Stimulated activated CD4-positive, alpha-beta T cell treated with anti-CD3 and anti-CD28 coated beads, Interleukin-12 subunit alpha, Interleukin-12 subunit beta, amount 100 ng/mL, for 24 hours (primary cell): ENCODE measurements at places on chromosomes 4 and X.

GRCh38 chrX:16882169-16882568 lies 12.0 kb upstream of the RBBP7 start:
- DNase-seq, result no peak

DNA sequence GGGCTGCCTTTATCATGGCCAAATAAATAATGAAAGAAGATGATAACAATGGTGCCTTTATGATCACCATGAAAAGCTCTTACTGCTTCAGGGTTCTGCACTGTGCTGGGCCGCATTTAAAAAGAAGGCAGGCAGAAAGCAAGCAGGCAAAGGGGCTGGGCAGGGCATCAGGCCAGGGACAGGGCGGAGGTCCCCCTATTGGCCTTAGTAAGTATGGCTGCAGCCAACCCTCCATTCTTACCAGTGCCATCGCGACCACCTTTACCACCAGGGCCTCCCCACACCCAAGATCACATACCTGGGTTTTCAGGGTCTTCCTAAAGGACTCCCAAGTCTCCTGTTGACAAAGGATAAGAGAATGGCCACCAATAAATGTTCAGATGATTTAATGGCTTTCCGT lies 38.9 kb downstream of the CNGA2 start:
- DNase-seq, result no peak

- DNase-seq, result peak; percentile 10
These were observed 109.7 kb downstream of the ELOVL6 start for GRCh38 chr4:110088670-110089069.

- no peak for DNase-seq
These were observed 16.9 kb upstream of the CEP135 start for GRCh38 chr4:55931833-55932232.

- DNase-seq, result no peak
These were observed 53.0 kb upstream of the GABRA2 start for GRCh38 chr4:46442963-46443362.

DNA sequence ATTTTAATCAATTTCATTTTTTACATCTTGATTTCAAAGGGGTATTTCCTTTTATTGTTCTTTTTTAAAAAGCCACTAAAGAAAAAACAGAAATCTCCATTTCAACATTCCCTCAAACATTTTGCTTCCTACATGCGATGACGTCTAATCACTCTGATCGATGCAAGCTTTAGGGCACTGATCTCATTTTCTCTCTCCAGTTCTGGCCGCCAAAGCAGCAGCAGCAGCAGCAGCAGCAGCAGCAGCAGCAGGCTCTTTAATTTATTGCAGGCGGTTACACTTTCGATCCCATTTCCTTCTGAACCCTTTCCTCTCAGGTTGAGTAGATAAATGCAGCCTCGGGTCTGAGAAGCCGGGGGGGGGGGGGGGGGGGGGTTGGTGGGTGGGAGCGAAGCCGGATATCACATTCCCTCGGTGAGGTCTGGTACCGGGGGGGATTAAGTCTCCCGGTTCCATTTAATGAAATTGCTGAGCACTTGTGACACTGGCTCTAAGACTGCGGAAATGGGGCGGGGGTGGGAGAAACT lies 3.4 kb upstream of the PCDH7 start:
- no peak for DNase-seq

DNA sequence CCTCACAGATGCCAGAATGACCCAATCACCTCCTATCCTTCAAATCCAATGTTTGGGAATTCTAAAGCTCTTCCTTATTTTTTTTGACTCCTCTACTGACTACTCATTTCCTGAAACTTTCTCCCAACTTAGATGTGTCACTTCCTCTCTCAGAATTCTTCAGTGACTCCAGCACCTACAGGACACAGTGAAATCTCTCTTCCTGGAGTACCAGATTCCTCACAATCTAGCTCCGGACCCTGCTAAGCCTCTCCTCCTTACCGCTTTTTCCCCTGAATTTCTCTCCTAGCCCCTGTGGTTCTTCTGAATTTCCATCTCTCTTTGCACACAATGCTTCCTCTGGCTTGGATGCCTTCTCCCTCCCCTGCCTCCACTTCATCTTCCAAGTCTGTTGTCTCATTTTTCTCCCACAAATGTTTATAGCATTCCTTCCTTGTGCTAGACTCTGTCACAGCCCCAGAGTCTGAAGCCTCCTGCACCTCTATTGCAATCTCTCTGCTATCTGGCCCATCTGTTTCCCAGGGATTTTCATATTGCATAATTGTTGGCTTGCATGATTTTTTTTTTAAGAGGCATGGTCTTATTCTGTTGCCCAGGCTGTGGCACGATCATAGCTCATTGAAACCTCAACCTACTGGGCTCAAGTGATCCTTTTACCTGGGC lies 80.1 kb downstream of the ANAPC4 start:
- DNase-seq, result no peak

DNA sequence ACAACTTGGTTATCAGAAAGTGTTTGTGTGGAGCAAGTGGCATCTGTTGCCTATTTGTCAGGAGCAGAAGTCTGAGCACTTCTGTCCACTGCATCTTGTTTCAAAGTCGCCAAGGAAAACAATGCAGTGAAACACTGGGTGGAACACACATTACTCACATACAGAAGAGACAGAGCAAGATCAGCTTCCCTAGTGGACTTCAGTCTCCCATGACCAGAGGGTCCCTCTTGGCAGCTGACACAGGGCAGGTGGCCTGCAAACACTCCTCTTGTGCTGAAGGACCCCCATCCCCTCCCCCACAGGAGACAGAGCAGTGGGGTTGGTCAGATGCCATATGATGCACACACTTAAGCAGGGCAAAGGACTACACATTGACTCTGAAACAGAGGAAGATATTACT lies 3.6 kb upstream of the BBS12 start:
- no peak for DNase-seq

DNA sequence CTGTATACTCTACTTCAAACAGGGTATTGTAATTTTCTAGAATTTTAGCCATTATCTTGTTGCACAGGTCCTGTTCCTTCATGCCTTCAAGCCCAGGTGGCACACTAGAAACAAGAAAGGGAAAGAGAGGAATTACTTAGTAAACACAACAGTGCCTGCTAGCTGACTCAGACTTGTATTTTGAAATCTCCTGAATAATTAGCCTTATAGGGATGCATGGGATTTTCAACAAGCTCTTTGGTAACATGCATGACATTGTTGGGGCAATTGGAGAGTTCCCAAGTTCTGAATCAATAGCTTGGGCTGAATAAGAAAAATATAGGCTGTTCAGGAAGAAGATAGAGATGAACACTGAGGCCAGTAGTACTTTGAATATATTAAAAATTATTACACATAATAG lies 118.8 kb downstream of the FAM13A start:
- DNase-seq, result no peak

GRCh38 chr4:80090090-80090489 lies 17.1 kb upstream of the ANTXR2 start:
- DNase-seq, result no peak

GRCh38 chr4:112564706-112565270 lies 48.8 kb upstream of the NEUROG2 start:
- DNase-seq, result no peak

- DNase-seq, result no peak
These were observed 977.1 kb upstream of the PRKX start for GRCh38 chrX:4690521-4690920.

DNA sequence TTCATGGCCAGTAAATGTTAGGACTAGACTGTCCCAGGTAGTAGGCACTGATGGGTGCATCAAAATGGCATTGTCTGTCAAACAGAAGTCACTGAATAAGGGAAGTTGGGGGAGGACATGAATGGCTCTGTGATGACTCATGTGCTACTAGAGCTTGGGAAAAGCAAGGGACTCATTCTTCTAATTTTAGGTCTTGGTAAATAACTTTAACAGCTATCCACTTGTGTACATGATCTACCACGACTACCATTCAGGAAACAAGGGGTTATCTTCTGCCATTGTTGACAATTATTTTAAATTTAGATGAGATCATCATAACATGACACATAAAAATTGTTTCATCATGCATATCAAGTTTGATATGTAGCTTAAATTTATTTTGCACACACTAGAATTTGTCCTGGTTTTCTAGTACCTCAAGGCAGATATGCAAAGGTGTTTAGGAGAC lies 6.3 kb downstream of the AREG start:
- no peak for DNase-seq

DNA sequence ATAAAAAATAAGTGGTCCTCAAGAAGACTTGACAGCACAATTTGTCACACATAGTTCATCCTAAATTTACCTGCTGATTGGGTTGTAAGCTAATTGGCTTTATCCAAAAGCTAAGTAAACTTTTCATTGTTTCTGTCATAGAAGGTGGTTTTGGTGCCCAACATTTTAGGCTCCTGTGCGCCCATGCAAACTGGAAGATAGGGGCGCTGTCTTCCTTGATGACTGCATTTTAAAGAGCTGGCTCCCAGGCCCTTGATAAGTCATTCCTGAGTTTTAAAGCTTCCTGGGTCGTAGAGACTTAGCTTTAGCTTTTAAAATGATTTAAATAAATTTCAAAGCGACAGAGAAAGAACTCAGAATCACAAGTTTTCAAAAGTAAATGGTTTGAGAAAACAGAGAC lies 625.4 kb upstream of the GALNT7 start:
- no peak for DNase-seq

GRCh38 chr4:109738104-109738872 lies 8.4 kb upstream of the PLA2G12A start:
- DNase-seq, result no peak

GRCh38 chrX:22053481-22053880 lies 21.4 kb downstream of the PHEX start:
- no peak for DNase-seq

GRCh38 chr4:33150525-33150910 lies 2430.3 kb downstream of the PCDH7 start:
- DNase-seq, result no peak

DNA sequence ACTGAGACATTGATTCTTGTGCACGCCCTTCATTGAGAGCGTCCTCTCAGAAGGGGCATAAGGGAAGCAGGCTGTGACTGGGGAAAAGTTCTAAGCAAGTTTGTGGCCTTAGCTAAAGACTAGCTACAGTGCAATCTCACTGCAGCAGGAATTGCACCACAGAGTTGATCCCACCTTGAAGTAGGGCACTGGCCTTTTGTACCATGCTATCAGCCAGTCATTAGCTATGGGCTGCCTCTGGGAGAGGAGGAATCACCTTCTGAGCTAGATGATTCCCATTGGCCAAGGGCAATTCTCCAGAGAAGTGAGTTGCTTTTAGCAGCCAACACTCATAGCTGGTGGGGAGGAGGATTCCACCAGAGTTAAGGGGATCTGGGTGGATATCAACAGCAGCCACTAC lies 142.6 kb upstream of the SCML1 start:
- no peak for DNase-seq

- no peak for DNase-seq
These were observed 263.5 kb downstream of the TMA16 start for GRCh38 chr4:163758032-163758431.

GRCh38 chr4:66284991-66285451 lies 614.7 kb upstream of the EPHA5 start:
- no peak for DNase-seq

DNA sequence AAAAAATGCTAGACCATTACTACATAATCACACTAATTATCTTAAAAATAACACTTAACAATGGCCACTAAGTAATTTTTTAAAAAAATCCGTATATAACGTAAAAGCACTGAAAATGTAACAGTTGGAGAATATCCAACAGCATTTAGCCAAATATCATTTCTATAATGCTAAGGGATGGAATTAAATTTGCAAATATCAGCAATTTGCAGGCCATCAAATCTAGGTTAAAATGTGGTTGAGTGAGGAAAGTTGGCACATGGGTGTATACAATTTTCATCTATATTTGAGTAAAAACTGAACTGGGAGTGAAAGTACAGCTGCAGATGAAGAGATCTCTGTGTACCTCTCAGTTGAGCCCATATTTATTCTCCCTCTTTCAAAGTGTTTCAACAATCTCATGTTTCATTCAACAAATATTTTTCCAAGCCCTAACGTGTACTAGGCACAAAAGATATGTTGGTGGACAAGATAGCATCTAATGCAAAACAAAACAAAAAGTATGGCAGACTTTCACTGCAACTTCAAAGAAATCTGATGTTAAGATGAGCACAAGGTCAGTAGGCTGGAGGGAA lies 63.0 kb downstream of the MBNL3 start:
- no peak for DNase-seq

DNA sequence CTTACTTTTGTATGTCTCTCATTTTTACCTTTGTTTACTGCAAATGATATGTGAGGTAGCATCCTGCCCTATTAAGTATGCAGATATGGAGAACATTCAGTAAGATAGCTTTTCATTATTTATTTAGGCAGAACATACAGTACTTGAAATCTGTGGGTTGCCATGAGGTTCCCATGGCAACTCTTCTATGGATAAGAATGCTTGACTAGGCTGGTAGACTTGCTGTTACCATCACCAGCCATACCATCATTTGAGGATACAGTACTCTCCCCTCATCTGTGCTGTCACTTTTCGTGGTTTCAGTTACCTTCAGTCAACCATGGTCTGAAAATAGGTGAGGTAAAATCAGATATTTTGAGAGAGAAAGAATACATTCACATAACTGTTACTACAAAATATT lies 56.7 kb downstream of the NAF1 start:
- DNase-seq, result no peak

- no peak for DNase-seq
These were observed 99.8 kb downstream of the PJA1 start for GRCh38 chrX:69065451-69065850.

GRCh38 chrX:42496239-42496638 lies 281.7 kb downstream of the PPP1R2C start:
- no peak for DNase-seq
